ENCODE measurements at places on chromosomes 1 and 21.

- no peak for DNase-seq
Observed at GRCh38 chr1:78601068-78601467, 19.2 kb upstream of the IFI44L start.

- DNase-seq = peak; percentile 27
Observed at GRCh38 chr1:159092036-159092760, 15.6 kb upstream of the AIM2 start.

GRCh38 chr1:231116738-231117137 lies 45.1 kb upstream of the TRIM67 start:
- no peak for DNase-seq

GRCh38 chr1:174998569-174999215 lies 1.1 kb upstream of the CACYBP start:
- DNase-seq = no peak

DNA sequence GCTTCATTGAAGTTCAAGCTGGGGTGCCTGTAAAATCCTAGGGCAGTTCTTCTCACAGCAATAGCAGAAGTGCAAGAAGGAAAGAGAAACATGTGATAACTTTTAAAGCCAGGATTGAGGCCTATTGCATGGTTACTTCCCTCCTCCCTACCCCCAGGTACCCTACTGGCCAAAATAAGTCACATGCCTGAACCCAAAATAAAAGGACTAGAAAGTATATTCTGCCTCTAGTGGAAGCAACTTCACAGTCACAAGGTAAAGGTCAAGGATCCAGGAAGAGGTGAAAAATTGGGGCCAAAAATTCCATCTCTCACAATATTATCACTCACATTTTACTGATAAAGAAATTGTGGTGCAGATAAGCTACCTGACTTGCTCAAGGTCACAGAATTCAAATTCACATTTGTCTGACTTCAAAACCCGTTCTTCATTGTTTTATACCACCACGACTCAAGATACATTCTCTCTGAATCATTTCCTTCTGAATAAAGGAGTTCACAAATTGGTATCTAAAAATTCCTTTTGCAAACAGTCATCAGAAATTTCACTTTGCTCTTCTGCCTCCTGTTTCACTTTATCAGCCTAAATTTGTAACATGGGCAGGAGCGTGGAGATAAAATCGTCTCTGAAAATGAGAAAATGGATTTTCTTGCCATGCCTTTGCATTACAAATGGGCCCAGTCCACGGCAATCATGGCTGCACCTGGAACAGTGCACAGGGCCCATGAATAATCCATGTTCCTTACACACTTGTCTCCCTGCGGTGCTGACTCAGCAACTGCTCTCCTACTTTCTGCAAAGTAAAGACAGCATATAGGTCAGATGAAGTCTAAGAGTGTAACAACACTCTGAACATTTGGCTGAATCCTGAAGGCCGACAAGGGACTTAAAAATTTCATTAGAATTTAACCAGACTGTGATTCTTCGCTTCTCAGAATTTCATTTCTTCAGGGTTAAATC lies 485.3 kb upstream of the NFIA start:
- no peak for DNase-seq

GRCh38 chr1:208975456-208975855 lies 608.1 kb upstream of the CAMK1G start:
- no peak for DNase-seq

GRCh38 chr1:110515041-110515440 lies 3.9 kb downstream of the KCNA10 start:
- DNase-seq = no peak

- DNase-seq = no peak
Observed at GRCh38 chr1:236753964-236754363, 41.1 kb upstream of the MTR start.

GRCh38 chr1:162906485-162906884 lies 45.5 kb upstream of the CCDC190 start:
- DNase-seq = no peak

DNA sequence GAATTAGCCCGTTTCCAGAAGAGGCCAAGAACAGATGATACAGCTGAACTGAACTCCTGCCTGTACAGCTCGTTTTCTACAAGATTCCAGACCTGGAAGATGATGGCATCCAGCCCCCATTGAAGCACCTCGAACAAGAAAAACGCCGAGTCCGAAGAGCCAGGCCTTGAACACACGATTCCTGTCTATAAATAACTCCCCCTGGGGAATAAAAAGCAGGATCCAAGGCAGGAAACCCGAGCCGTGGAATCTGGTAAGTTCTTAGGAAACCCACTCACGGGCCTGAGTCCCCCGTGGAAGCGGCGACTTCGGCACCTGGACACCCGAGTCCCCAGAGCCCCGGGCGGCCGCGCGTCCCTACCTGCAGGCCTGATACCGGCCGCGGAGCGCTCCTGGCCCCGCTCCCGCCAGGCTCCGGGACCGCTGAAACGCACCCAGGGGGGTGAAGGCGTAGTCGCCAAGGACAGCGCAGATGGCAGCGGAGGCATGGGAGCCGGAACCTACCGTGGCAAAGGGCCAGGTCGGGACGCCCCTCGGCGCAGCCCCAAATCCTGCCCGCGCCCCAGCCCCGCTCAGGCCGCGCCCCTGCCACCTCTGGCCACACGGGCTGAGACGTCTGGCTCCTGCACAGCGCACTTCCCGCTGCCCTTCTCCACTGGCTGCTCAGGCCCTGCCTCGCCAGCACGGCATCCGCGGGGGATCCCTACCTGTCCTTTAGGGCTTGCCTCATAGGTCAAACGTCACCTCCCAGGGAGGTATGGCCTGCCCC lies 14.0 kb upstream of the HLCS start:
- DNase-seq = peak; percentile 41

DNA sequence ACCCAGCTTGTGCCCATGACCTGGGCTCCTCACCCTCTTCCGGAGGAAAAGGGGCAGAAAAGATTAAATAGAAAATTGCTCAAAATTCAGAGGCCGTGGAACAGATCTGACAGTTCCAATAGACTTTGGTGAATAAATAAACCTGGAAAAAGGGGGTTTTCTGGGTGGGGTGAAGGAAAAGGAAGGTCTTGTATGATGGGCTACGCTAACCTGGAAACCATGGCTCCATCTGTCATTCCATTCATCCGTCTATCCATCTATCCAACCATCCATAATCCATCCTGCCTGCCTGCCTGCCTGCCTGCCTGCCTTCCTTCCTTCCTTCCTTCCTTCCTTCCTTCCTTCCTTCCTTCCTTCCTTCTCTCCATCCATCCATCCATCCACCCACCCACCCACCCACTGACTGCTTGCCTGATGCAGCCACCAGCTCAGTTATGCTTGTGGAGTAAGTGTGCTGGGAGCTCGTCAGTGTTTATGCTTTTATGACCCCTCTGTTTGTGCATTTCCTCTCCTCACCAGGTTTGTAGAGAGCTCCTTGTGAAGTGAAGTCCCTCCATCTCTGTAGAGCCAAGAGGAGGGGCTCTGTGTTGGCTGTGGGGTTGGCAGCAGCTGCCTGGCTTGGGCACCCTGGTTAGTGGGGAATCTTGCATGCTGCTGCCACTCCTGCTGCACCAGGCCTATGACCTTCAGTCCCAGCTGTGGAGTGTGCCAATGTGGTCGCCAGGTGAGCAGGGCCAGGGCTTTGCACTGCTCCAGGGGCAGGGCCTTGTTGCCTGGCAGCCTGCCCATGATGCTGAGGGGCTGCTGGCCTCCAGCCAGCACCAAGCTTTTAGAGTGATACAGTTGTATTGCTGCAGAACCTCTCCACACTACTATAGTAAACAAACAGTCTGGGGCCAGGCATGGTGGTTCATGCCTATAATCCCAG lies 16.0 kb upstream of the POU3F1 start:
- no peak for DNase-seq

- peak; percentile 82 for DNase-seq
Observed at GRCh38 chr1:17606826-17607440, 67.4 kb downstream of the ARHGEF10L start.

- no peak for DNase-seq
Observed at GRCh38 chr21:25903607-25904006, 168.8 kb downstream of the GABPA start.

- DNase-seq = no peak
Observed at GRCh38 chr1:219235903-219236481, 62.3 kb downstream of the LYPLAL1 start.

GRCh38 chr1:41498391-41498790 lies 13.9 kb upstream of the EDN2 start:
- no peak for DNase-seq

GRCh38 chr1:65820983-65821382 lies 28.3 kb downstream of the PDE4B start:
- DNase-seq = peak; percentile 73

DNA sequence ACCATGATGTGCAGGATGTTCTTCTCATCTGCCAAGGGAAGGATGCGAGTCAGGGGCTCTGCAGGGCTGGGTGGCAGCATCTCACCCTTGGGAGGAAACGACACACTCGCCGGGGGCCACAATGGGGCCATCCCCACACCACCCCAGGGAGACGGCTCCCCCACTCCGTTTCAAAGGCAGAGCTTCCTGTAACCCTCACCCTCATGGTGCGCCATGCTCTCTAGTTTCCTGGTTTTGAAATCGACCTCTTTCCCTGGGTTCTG lies 20.2 kb downstream of the RIPK4 start:
- no peak for DNase-seq

DNA sequence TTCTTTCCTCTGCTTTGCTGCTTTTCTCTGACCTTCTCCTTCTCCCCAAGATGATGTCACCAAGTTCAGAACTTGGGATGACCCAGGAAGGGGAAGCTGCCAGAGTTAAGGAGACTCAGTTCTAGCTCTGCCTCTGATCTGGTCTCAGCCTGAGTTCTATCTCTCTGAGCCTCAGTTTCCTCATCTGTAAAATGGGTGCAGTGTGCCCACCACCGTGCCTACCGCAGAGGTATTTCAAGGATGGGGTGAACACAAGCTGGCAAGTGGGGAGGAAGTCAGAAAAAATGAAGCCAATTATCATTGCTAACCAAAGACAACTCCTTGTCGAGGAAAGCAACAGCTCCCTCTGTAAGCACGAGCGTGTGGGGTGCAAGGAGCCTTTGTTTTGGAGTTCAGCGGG lies 249.7 kb downstream of the KAZN start:
- DNase-seq = no peak

DNA sequence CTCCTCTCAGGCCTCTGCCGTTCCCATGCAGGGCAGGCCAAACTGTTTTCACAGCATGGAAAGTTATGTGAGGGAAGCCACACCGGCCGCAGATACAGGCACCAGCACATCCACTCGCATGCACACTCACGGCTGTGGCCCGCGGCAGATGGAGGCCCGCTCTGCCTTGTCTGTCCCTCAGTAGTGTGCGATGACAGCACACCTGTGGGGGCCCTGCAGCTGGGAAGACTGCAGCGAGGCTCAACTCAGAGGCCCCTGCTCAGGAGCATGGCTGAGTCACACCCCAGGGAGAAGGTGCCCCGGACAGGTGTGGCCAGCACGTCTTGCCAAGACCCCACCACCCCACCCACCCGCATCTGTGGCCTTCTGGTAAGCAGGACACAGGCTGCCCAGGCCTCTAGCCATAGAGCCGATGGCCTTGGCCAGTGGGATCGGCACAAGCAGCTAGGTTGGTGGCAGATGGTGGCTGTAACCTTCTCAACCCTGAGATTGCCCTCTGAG lies 1.3 kb upstream of the UBE2J2 start:
- no peak for DNase-seq

All from hepatic stellate cell (primary cell).